Stimulated activated CD4-positive, alpha-beta T cell treated with anti-CD3 and anti-CD28 coated beads, Interleukin-1b, Interleukin-23, amount 100 ng/mL, for 1 hour (primary cell): ENCODE measurements at places on chromosomes 7 and 10.
A peak's percentile ranks its signal among the peaks of the same experiment; 100 is the strongest.

DNA sequence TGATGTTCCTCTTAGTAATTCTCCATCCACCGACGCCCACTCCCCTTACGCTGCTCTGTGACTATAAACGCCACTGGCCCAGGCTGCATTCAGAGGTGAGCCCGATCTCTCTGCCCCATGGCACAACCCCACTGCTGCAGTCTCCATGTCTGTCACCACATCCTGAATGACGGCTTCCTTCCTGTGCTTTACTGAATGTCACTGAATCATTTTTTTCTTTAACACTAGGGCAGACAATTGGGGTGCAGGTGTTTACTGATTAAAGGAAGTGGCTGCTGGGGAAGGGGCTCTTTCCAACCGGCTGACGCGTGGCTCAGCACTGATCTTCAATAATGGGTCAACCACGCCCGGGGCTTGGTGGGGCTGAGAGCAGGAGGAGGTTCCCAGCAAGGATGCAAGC lies 208.3 kb downstream of the USP6NL start:
- DNase-seq, result peak; percentile 30

DNA sequence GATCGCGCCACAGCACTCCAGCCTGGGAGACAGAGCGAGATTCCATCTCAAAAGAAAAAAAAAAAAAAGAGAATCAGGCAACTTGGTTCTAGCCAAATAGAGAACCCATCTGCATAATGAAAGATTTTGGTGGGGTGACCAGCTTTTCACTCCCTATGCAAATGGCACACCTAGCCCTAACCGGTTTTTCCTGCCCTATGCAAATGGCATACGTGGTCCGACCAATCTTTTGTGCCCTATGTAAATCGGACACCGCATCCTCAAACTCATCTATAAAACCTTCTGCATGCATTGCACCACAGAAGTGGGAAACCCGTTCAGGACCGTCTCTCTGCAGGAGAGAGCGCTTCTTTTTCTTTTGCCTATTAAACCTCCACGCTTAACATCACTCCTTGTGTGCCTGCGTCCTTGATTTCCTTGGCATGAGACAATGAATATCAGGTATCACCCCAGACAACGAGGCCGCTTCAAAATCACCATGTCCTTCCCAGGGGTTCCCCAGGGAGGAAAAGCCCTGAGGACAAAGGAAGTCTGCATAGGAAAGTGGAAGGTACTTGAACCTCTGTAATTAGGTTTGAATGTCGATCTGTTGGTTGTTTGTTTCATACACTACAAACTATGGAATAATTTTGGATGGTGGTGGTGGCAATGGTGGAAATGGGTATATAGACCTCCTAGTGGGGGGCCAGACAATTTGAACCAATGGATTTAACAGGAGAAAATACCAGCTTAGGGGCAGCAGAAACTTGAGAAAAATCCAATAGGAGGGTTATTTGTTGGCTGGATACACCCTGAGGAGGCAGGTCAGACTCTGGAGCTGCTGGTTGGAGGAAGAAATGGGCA lies 396.2 kb downstream of the TYW1 start:
- DNase-seq, result no peak

GRCh38 chr7:13988065-13988464 lies 1.4 kb downstream of the ETV1 start:
- DNase-seq, result no peak

DNA sequence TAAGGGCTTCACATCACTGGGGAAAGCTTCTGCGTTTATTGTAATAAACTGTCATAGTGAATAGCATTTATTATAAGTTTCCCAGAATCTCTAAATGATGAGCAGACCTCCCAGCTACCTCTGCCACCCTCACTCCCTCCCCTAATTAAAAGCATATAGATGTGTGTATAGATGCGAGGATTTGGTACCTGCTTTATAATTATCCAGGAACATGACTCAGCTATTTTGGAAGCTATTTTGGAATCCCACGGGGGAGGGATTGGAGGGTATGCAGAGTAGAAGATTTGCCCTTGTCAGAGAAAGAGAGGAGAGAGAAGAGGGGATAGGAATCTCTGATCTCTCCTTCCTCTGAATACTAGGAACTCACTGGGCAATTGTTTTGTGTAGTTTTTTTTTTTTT lies 455.3 kb downstream of the ADRA2A start:
- DNase-seq, result no peak

DNA sequence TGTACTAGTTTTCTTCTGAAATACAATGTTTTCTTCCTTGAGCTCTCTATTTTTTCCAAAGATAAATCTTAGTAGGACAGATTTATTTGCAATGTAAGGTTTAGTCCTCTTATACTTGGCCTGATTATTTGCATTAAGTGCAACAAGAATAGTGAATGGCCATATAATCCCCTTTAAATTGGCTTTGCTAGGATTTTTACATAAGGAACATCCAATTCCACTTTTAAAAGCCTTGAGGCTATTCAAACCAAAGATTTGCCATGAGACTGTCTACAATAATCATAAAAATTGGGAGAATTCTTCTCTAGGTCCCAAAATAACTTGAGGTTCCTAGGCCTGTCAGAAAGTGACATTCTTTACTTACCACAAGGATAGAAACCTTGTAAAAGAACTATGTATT lies 128.6 kb upstream of the THSD7A start:
- DNase-seq, result no peak

DNA sequence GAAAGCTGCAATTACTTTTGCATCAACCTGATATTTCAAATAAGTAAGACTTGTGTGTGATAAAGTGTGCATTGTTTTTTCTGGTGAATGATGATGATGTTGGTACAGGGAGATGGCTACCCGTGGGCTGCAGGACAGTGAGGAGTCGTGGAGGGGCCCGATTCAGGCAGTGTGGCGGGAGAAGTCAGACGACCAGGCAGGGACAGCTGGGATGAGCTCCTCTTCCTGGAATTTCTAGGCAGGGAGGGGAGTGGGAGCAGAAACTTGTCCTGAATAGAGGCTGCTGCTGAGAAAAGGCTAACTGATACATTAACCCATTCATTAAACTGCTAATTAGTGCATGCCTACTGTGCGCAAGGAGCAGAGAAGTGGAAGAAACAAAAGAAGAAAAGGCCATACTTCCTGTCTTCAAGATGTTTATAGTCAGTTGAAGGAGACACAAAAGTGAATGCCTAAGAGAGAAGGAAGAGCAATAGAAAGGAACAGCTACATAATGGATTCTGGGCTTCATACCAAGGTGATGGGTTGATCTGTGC lies 9.3 kb upstream of the GATAD1 start:
- no peak for DNase-seq

DNA sequence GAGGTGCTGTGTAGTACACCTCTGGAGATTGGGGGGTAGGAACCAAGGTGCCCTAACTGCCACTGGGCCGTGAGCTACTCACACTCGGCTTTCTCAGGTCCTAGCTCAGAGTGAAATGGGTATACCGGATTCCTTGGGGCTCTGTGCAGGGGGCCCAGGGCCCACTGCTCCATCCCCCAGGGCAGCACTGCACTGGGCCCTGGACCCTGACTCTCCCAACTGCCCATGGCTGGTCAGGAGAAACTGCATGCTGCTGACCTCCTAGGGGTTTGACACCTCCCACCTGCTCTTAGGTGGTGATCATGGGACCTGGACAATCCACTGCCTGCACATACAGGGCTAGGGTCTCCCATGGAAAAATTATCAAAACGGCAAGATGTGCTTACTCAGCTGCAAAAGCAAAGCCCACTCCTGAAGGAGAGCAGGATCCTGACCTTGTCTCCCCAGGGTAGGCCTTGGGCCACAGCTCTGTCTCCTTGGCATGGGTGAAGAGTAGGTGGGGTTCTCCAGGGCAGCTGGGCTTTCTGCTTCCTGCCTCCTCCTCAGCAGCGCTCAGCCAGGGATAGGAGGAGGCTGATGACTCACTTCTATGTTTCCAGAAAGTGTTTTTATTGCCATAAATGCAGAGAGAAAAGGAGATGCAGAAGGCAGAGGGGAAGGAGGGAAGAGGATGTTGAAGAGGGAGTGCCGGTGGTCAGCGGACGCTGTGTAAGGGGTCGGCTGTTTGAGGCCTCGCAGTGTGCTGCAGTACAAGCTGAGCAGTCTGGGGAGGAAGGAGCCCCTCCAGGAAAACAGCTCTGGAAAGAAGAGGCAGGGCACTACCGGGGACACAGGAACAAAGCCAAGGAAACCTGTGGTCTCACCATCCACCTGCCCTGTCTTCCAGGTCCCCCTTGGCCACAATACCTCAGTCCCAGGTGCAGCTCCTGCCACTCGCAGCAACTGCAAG lies 107.8 kb downstream of the ARHGAP22 start:
- DNase-seq, result no peak

- DNase-seq, result no peak
Measured at GRCh38 chr7:42763137-42763551, 148.7 kb downstream of the C7orf25 start.

DNA sequence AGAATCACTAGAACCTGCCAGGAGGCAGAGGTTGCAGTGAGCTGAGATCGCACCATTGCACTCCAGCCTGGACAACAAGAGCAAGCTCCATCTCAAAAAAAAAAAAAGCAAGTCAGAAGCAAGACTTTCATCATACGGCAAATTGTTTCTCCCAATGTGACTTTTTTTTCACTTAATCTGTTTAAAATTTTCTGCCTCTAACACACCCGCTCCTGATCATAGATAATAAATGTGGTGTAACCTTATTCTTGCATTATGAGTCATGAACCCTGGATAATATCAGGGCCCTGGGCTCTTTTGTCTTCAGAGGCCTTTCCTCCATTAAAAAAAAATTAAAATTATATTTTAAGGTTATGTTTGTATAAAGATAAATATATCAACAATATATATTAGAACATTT lies 111.4 kb upstream of the JCAD start:
- no peak for DNase-seq

- DNase-seq, result no peak
Measured at GRCh38 chr10:98429320-98430072, 14.5 kb upstream of the PYROXD2 start.

DNA sequence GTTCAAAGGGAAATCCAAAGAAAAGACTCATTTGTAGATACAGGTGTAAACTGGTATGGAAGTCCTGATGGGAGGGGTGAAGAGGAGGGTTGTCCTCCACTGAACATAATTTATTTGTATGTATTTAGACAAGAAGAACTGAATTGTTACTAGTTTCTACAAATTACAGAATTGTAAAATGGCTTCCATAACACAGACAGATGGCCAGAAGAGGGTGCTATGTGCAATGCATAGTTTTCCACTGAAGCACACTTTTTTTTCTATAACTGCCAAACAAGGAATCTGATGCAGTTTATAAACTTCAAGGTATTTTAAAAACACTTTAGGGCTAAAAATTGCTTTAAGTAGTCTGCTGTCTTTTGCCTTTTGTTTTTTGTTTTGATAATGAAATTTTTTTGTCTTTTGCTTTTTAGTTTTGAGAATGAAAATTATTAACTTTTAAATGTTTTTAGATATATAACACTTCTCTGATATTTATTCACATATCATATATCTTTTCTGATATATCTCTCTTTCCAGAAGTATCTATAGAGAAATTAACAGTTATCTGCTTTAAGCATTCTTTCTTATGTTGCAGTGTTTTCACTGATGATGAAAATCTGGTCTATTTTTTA lies 58.5 kb downstream of the PHYHIPL start:
- no peak for DNase-seq

GRCh38 chr10:31033147-31033546 lies 1.5 kb upstream of the ZNF438 start:
- DNase-seq, result no peak

DNA sequence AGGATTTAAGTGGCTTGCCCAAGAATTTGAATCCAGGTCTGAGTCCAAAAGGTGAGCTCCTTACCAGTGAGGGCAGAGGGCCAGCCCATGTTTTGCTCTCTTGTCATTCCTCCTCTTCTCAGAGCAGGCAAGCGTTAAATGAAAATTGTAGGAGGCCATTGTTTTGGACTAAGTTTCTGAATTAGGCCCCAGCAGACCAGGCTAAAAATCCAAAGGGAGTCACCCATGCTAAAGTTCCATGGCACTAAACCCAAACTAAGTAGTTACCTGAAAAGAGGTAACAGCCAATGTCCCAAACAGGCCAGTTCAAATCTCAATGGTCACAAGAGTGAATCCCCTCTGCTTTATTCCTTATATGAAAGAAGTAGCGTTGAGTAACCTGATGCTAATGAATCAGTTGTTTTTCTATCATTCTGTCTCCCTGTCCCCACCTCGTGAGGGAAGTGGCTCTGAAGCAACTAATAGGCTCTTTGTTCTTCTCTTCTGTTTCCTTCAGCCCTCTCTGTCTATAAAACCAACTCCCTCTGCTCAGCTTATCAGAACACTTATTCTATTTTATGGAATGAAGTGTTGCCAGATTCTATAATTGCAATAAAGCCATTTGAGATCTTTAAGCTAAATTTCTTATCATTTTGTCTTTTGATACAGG lies 17.5 kb upstream of the CDH23 start:
- DNase-seq, result no peak

DNA sequence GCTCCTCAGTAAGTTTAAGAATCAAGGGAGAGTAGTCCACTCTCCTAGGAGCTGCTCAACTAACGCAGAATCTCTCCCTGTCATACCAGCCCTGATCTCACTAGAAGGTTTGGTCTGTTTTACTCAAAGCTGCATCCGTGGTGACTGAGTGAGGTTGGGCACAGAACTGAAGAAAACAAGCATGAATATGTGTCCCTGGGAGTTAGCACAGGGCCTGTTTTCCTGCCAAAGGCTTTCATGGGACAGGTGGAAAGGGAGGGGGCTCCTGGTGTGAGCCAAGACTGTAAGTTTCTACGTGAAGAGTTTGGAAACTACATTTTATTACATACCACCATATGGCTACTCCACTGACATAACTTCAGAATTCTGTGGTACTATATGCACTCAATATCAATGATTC lies 705.9 kb downstream of the MAGI2 start:
- DNase-seq, result no peak

DNA sequence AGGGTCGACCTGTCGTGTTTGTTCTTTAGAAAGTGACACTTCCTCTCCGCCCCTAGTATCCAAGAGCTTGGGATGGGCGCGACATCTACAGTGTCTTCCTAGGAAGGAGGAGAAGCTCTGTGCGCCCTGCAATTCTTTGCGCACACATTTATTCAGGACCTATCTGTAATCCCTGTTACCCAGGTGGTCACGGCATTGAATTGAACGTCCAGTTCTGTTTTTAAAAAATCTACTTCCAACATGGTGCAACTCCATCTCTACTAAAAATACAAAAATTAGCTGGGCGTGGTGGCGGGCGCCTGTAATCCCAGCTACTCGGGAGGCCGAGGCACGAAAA lies 606 bp upstream of the LAMB1 start:
- DNase-seq, result no peak

DNA sequence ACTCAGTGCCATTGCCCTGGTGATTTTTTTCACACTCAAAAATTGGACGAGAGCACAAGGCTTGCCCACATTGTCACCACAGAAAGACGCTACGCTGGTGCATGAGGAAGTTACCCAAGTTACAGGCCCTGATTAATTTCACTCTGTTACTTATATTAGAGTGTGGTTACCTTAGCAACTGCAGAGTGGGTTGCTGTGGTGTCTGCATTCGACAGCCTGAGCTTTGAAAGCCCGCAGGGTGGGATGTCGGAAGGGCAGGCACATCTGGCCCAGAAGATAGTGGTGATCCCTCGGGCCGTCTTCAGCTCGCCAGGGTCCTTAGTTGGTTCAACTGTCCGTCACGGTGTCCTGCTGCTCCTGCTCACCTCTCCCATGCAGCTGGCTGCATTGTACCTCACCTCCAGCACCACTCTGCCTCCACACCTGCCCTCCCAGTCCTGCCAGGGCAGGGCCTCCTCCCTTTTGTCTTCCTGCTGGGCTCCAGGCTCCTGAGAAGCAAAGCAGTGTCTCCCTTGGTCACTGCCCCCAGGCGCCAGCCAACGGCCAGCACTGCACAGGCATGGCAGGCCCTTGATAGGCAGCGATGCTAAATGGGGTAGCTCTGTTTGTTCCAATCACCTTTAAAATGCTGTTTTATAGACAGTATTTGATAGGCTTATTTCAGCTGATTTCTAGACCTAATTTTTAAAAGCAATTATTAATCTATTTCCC lies 167.2 kb downstream of the EBF3 start:
- no peak for DNase-seq
